HL-60 (cell line): ENCODE measurements at places on chromosomes 3 and 15.

- no peak for DNase-seq
Observed at GRCh38 chr3:141901914-141902313, 25.5 kb downstream of the ATP1B3 start.

- DNase-seq, result no peak
Observed at GRCh38 chr15:29590701-29591100, 231.6 kb downstream of the TJP1 start.

GRCh38 chr15:68730976-68731897 is 89.5 kb downstream of the ANP32A start:
- DNase-seq, result no peak

DNA sequence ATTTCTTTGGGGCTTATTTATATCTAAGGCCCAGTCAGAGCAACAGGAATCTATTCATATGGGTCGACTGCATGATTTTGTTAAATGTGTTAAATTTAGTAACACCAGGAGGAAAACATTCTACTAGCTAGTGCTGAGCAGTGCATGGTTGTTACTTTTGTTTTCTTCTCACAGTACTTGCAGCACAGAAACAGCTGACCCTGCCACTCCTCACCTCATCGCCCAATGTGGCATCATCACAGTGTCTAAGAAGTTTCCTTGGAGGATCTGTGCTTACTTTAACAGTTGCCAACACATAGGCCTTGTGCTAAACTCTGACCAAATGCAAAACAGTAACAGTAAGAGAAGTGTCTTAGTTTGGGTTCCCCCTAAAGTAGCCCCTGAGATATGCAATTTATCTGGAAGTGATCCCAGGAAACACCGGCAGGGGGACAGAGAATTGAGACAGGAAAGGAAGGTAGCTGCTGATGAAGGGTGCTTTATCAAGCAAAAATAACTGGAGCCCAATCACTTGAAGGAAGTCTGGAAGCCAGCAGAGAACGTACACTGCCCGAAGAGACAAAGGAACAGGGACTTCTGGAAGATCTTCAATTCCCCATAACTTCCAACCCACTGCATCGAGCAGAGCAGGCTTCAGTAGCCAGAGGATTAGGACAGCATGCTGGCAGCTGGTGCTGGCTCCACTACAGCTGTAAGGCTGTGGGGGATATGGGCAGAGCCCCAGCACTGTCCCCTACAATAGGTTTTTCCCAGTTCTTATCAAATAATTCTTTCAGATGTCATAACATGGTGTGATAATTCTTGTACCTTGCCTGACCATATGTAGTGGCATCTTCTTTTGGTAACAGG is 36.0 kb upstream of the ULK4 start:
- DNase-seq, result no peak

- DNase-seq, result no peak
Observed at GRCh38 chr3:128007033-128007424, 45.2 kb upstream of the SEC61A1 start.

DNA sequence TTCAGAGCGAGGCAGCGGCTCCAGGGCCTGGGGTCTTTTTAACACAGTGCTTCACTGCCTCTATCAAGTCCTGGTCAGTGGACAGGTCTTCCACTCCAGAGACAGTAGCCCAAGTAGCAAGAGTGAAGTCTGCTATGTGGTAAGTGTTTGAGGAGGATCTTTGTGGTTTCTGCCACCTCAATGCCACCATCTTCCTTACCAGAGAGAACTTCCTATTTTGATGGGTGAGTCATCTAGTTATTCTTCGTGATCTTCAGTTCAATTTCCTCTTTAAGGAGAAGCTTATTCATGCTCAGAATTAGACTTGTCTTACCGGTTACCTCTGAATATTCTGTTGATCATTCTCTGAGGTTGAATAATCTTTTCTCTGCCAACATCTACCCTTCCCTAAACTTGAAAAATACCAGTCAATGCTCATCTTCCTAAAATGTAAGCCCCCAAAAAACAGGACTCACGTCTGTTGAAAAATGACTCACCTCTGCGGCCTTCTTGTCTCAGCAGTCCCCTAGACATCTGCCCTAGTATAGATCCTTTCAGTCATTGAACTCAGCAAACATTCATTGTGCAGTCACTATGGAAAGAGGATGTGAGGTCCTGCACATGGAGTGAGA is 32.2 kb upstream of the BCL6 start:
- peak; percentile 74 for DNase-seq

DNA sequence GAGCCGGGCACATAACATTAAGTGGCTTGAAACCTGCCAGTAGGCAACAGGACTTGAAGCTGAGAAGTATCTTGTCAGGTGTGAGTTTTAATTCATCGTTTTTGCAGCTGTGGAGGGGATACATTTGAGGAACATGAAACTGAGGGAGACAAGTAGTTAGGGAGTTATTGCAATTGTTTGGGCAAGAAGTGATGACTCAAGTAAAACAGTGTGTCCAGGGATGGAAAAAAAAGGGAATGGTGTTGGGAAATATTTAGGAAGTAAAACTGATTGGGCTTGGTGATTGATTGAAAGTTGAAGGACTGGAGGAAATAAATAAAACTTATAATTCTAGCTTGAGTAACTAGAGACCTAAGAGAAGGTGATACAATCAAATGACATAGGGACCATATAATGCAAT is 85.5 kb downstream of the NCEH1 start:
- no peak for DNase-seq

GRCh38 chr3:151171145-151171757 is 31.8 kb downstream of the GPR171 start:
- peak; percentile 79 for DNase-seq

GRCh38 chr3:143242101-143242500 is 122.5 kb downstream of the CHST2 start:
- DNase-seq, result no peak

DNA sequence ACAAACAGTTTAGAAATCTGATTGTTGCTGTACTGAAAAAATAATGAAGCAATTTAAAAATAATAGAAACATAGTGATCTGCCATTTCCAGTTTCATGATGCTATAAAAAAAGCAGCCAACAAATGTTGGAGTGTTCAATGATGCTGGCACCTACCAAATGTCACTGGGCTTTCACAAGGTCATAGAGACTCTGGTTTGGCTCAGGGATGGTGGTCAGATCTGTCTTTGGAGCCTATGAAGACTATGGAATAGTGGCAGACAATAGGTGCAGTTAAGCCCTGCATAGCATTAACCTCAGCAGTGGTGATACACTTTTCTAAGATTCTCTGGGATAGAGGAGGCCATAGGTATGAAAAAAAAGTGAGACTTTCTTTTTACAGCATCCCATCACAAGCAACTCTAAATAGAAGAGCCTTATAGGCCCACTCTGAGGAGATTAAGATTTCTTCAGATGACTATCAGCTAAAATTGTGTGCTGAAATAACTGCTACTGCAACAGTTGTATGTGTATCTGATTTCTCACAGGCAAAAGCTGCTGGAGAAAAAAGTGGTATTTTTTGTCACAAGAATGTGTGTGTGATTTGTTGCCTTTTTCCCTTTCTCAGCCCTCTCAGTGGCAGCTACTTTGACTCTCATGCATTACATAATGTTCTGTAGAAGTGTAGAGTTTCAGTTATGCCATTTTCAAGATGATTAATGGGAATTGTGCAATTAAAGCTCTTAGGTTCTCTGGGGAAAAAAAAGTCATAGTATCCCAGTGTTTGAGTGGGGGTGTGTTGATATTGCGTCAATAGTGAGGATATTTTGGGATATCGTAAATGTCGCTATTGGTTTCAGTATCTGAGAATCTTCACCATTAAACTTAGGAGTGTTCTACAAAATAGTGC is 137.4 kb downstream of the MBNL1 start:
- DNase-seq, result no peak

GRCh38 chr3:46860017-46860809 is 3.0 kb downstream of the MYL3 start:
- peak; percentile 25 for DNase-seq

GRCh38 chr3:132006605-132007204 is 28.1 kb downstream of the CPNE4 start:
- DNase-seq, result peak; percentile 40

GRCh38 chr15:69509131-69509530 is 56.5 kb downstream of the RPLP1 start:
- no peak for DNase-seq

DNA sequence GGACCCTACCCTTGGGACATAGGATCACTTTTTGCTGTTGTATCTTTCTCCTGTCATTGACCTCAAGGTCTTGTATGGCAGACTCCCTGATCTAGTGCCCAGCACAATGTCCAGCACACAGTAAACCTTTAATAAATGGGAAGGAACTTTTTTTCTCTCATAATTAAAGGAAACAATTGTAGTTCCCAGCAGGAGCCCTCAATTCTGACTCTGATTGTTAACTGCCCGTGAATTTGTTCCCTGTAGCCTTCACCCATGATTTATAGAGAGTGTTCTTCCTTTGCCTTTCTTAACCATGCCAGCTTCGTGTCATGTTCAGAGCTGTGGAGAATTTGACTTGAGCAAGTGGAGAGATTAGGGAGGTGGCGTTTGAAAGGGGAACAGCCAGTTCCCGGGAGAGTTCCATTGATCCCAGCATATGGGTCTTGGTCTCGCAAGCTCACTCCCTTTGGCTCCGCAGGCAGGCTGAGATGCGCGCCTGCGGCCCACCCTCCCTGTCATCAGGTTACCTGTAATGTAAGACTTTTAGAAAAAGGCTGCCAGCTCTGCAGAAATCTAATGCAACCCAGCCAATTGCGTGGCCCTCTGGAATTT is 182.6 kb downstream of the TP63 start:
- no peak for DNase-seq

- DNase-seq, result no peak
Observed at GRCh38 chr3:99842826-99843589, 25.3 kb downstream of the CMSS1 start.

GRCh38 chr3:103295974-103296570 is 861.3 kb downstream of the ZPLD1 start:
- no peak for DNase-seq

- DNase-seq, result no peak
Observed at GRCh38 chr3:70218471-70218870, 94.0 kb downstream of the MDFIC2 start.

GRCh38 chr3:107217172-107217571 is 160.1 kb upstream of the CCDC54 start:
- no peak for DNase-seq
